Esophagus mucosa (tissue), 1 donor: ENCODE measurements at places on chromosomes 7 and 10. TPM values are rescaled to one million over a fixed set of nuclear protein-coding genes. Genes with fewer than 3 reads are reported as not detected.

GRCh38 chr10:132904181-132904813, 38.1 kb downstream of the CFAP46 start:
- ATAC-seq, result peak; percentile 43

DNA sequence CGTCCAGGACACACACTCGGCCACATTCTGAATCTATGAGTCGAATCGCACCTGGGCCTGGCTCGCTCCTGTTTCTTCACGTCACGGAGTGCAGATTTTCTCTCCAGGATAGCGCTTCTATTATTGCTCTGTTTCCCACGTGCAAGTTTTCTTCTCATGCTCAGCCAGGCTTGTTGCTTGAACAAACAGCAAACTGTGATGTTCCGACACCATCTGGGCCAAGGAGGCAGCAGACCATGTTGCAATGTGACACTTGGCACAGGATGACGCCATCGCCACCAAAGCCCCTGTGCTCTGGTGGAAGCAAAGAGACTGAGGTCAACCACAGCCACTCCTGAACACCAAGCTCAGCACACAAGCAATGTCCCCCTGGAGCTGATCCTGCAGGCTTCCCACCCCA, 507.1 kb upstream of the ADARB2 start:
- no peak for ATAC-seq

Gene CROT
- total RNA-seq, result 18.1 TPM

GRCh38 chr7:67823345-67823744, 826.7 kb downstream of the TYW1 start:
- no peak for ATAC-seq

DNA sequence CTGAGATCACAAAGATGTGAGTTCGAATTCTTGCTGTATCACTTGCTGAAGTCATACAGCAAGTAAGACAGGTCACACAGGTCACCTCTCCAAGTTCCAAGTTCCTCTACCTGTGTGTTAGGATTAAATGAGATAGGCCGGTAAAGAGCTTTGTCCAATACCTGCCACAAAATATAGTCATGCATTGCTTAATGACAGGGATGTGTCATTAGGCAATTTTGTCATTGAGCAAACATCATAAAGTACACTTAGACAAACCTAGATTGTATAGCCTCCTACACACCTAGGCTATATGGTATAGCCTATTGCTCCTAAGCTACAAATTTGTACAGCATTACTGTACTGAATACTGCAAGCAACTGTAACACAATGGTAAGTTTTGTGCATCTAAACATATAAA, 469.4 kb downstream of the KCNMA1 start:
- peak; percentile 86 for ATAC-seq

GRCh38 chr10:29961351-29961750, 98.0 kb downstream of the JCAD start:
- ATAC-seq, result no peak
